Mesothelial cell of epicardium (in vitro differentiated cells): ENCODE measurements at places on chromosomes 12 and 14.

DNA sequence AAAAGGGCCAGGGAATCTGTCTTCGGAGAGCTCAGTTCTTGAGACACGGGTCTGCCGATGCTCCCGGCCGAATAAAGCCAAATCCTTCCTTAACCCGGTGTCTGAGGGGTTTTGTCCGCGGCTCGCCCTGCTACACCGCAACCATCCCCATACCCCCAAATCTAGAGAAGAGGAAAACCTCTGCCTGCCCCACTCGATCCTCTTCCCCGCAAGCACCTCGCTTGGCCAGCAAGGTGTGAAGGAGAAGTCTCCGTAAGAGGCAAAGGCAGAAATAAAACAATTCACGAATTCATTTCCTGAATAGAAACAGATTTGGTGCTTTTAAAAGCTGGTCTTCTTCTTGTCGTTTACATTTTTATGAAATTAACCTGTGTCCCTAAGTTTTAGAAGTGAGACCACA is 67.3 kb upstream of the GALNT9 start:
- peaks cover 9% of the 10 kb centered on the region for H3K4me1 ChIP-seq
- H3K4me3 ChIP-seq = no peak overlapping the region
- peaks cover 73% of the 10 kb centered on the region for H3K27me3 ChIP-seq
- no peaks in the 10 kb centered on the region for H3K36me3 ChIP-seq
- no peak overlapping the region for H3K27ac ChIP-seq

DNA sequence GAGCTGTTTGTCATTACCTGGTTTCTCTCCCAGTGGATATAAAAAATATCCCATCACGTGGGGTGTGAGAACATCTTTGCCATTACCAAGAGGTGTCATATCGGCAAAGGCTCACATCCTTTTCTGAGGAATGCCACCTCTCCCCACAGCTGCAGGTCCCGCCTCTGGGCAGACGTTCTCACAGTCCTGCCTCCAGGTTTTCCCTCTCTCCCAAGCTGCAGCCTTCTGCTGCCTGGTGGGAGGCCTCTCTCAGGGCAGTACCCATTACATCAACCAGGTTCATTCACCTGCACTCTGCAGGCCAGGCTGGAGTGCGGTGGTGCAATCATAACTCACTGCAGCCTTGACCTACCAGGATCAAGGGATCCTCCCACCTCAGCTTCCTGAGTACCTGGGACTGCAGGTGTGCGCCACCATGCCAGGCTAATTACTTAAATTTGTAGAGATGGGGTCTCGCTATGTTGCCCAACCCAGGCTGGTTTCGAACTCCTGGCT is 15.0 kb upstream of the TMEM119 start:
- no peak overlapping the region for H3K4me3 ChIP-seq
- H3K27me3 ChIP-seq = no peaks in the 10 kb centered on the region
- no peaks in the 10 kb centered on the region for H3K36me3 ChIP-seq
- DNase-seq = no peak
- H3K27ac ChIP-seq = no peak overlapping the region

GRCh38 chr12:6065131-6065862 is 59.2 kb downstream of the VWF start:
- no peak for DNase-seq
- H3K27me3 ChIP-seq = no peaks in the 10 kb centered on the region
- no peak overlapping the region for H3K27ac ChIP-seq

DNA sequence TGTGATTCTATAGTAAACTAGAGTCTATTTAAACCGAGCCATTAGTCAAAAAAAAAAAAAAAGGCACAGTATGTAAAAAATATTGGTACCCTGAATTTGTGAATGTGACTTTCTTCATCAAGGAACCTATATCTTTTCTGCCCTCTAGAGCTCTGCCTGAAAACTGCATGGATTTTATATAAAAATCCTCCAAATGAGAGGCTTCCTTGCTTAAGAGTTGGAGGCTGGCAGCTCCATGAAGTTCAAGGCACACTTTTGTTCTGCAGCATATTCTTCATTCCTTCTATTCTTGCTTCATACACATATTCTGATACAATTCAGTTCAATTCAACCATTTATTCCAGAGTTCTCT is 23.1 kb upstream of the NKX2-8 start:
- peaks cover 57% of the 10 kb centered on the region for H3K27me3 ChIP-seq
- no peak for DNase-seq

GRCh38 chr12:63978519-63978918 is 134.0 kb downstream of the SRGAP1 start:
- H3K4me1 ChIP-seq = peaks cover 23% of the 10 kb centered on the region
- no peak overlapping the region for H3K4me3 ChIP-seq
- DNase-seq = no peak
- H3K27ac ChIP-seq = no peak overlapping the region
- H3K36me3 ChIP-seq = no peaks in the 10 kb centered on the region

GRCh38 chr12:53483225-53483978 is 15.9 kb downstream of the MAP3K12 start:
- peaks cover 3% of the 10 kb centered on the region for H3K4me1 ChIP-seq
- H3K27me3 ChIP-seq = no peaks in the 10 kb centered on the region
- H3K27ac ChIP-seq = peak overlapping the region; percentile 18
- no peak overlapping the region for H3K4me3 ChIP-seq
- no peak for DNase-seq

DNA sequence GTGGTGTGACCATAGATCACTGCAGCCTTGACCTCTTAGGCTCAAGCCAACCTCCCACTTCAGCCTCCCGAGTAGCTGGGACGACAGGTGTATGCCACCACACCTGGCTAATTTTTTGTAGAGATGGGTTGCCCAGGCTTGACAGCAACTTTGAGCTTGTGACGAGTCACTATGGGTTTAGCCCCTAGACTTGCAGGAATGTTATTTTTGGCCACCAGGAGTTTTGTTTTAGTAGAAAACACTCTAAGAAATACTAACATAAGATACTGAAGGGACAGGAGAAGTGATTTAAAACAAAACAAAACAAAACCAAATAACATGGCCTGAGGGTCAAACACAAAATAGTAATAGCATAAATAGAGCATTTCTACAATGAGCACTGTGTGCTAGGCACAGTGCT is 26.4 kb downstream of the SETD3 start:
- no peak overlapping the region for H3K27ac ChIP-seq
- no peak for DNase-seq
- H3K27me3 ChIP-seq = no peaks in the 10 kb centered on the region
- no peaks in the 10 kb centered on the region for H3K4me1 ChIP-seq

DNA sequence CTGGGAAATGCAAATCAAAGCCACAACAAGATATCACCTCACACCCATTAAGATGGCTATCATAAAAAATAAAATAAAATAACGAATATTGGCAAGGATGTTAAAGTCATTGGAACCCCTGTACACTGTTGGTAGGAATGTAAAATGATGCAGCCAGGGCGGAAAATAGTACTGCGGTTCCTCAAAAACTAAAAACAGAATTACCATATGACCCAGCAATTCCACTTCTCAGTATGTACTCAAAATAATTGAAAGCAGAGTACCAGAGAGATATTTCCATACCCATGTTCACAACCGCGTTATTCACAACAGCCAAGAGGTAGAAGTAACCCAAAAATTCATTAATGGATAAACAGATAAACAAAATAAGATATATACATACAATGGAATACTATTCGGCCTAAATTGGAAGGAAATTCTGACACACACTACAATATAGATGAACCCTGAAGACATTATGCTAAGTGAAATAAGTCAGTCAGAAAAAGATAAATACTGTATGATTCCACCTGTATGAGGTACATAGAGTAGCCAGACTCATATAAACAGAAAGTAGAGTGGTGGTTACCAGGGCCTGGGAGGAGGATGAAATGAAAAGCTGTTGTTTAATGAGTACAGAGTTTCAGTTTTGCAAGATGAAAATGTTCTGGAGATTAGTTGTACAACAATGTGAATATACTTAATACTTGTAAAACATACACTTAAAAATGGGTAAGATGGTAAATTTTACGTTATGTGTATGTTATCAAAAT is 84.6 kb downstream of the TXNDC16 start:
- no peak overlapping the region for H3K4me3 ChIP-seq
- DNase-seq = no peak
- no peak overlapping the region for H3K27ac ChIP-seq
- no peaks in the 10 kb centered on the region for H3K27me3 ChIP-seq
- H3K4me1 ChIP-seq = peaks cover 4% of the 10 kb centered on the region
- peaks cover 9% of the 10 kb centered on the region for H3K36me3 ChIP-seq

DNA sequence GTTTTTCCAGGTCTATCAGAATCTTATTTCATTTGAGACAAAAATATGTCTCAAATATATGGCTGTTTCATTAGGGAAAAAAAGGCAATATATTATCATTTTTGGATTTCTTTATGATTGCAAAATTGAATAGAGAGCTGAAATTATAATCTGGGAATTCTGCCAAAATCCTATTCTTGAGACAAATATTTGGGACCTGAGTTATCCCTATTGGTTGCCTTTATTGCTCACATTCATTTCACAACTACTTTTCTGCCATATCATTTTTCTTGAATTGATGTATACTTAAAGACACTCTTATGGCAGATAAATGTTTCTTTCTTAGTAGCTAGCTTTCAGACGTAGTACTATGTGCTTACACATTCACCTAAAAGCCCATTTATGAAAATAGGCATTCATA is 241.6 kb upstream of the NOVA1 start:
- H3K36me3 ChIP-seq = no peaks in the 10 kb centered on the region
- peaks cover 16% of the 10 kb centered on the region for H3K27me3 ChIP-seq
- no peak overlapping the region for H3K4me3 ChIP-seq

GRCh38 chr12:19140381-19141236 is 11.1 kb downstream of the PLEKHA5 start:
- H3K4me3 ChIP-seq = no peak overlapping the region
- no peak overlapping the region for H3K27ac ChIP-seq
- H3K36me3 ChIP-seq = peaks cover 27% of the 10 kb centered on the region
- H3K27me3 ChIP-seq = no peaks in the 10 kb centered on the region
- H3K4me1 ChIP-seq = peaks cover 29% of the 10 kb centered on the region

DNA sequence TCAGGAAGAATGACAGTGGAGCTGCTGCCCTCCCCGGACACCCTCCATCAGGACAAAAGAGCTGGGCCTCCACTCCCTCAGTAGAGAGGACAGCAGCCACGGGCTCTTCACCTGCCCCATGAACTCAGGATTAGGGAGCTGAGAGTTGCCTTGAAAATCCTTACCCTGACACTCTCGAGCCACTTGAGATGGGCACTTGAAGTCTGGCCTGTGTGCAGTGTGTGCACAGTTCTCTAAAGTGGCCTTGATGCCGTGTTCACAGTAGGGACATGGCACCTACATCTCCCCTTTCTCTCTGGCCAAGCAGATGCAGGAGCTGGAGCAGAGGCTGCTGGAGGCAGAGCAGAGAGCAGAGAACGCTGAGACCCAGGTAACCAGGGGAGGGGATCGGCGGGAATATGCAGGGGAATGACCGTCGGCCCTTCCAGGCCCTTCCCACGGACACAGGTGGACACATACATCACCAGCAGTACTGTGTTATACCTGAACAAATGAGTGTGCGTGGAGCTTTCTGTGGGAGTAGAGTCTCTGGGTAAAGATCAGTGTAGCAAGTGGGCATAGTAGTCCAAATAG is 22.5 kb downstream of the PLEKHH1 start:
- peaks cover 4% of the 10 kb centered on the region for H3K4me1 ChIP-seq
- H3K27me3 ChIP-seq = no peaks in the 10 kb centered on the region
- no peak overlapping the region for H3K27ac ChIP-seq
- no peak for DNase-seq
- H3K36me3 ChIP-seq = peaks cover 3% of the 10 kb centered on the region
- H3K4me3 ChIP-seq = no peak overlapping the region

DNA sequence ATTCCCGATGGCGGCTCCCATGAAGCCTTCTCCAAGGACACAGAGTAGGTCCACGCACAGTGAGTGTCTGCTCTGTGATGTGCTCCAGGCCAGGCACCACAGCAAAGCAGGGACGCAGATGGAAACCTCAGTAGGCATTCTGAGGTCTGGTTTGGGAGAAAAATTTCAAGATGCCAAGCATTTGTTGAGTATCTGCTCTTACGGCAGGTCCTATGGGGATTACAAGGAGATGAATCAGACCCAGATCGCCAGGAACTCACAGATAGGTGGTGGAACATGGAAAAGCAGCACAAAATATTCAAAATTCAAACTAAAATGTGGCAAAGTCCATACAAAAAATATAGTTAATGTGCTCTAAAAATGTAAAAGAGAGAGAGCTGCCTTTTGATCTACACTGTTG is 684.9 kb upstream of the TMEM132C start:
- no peak for DNase-seq
- H3K36me3 ChIP-seq = no peaks in the 10 kb centered on the region
- no peaks in the 10 kb centered on the region for H3K27me3 ChIP-seq
- no peaks in the 10 kb centered on the region for H3K4me1 ChIP-seq
- H3K4me3 ChIP-seq = no peak overlapping the region
